Iris pigment epithelial cell (primary cell): ENCODE measurements at places on chromosomes 7 and 10.

DNA sequence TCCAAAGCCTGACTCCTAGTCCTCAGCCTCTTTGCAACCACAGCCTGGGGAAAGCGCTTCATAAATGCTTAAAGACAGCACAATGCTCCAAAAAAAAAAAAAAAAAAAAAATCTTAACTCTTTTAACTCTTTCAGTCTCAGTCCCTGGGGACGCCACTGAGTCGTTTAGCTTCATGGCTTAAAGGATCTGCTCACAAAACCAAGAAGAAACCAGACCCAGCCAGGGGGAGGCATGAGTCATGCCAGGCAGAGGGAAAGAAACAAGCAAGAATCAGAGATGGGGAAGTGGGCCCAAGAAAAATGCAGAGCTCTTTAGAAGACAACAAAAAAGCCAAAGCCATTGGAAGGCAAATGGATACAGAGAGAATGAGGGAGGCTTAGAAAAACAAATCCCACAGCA lies 32.5 kb upstream of the DOCK1 start:
- DNase-seq: peak; percentile 13

DNA sequence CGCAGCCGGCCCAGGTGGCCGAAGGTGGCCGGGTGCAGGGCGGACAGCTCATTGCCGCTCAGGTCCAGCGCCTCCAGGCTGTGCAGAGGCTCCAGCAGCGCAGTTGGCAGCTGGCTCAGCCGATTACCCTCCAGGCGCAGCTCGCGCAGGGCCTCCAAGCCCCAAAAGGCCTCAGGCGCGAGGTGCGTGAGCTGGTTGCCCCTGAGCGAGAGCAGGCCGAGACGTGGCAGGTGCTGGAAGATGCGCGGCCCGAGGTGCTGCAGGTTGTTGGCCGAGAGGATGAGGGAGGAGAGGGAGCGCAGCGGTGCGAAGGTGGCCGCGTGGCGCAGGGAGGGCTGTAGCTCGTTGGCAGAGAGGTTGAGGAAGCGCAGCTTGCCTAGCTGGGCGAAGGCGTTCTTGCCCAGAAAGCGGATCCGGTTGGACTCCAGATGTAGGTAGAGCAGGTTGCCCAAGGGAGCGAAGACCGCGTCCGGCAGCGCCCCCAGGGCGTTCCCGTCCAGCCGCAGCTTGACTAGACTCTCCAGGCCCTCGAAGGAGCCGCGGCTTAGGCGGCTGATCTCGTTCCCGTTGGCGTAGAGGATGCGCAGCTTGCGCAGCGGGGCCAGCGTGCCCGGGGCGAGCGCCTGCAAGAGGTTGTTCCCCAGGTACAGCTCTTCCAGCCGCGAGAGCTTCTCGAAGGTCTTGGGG lies 923 bp downstream of the TRIL start:
- peak; percentile 20 for DNase-seq

DNA sequence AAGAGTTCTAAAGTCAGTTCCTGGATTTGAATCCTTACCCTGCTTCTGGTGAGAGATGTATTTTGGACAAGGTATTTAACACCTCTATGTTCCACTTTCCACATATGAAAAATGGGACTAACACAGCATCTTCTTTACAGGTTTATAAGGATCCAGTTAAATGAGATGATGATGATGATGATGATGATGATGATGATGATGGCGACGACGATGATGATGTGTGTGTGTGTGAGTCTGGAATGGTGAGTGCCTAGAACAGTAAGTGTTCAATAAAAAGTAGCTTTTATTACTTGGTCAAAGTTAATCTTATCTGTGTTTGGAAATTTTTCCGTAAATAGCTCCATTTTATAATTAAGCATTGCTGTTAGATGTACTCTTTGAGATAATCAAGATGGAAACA lies 248.3 kb upstream of the SLC26A5 start:
- DNase-seq: no peak

GRCh38 chr7:47477191-47478016 lies 104.5 kb downstream of the TNS3 start:
- DNase-seq: no peak

- DNase-seq: no peak
Observed at GRCh38 chr7:139886899-139887298, 57.8 kb downstream of the TBXAS1 start.

GRCh38 chr10:36344240-36345174 lies 702.4 kb upstream of the FZD8 start:
- DNase-seq: peak; percentile 7

GRCh38 chr10:60962946-60963345 lies 19.0 kb upstream of the RHOBTB1 start:
- peak; percentile 77 for DNase-seq

GRCh38 chr7:48042636-48043035 lies 7.3 kb downstream of the C7orf57 start:
- DNase-seq: no peak

GRCh38 chr10:95247200-95247880 lies 43.5 kb downstream of the PDLIM1 start:
- DNase-seq: peak; percentile 92

GRCh38 chr10:47049906-47050305 lies 138.7 kb downstream of the PTPN20 start:
- no peak for DNase-seq

DNA sequence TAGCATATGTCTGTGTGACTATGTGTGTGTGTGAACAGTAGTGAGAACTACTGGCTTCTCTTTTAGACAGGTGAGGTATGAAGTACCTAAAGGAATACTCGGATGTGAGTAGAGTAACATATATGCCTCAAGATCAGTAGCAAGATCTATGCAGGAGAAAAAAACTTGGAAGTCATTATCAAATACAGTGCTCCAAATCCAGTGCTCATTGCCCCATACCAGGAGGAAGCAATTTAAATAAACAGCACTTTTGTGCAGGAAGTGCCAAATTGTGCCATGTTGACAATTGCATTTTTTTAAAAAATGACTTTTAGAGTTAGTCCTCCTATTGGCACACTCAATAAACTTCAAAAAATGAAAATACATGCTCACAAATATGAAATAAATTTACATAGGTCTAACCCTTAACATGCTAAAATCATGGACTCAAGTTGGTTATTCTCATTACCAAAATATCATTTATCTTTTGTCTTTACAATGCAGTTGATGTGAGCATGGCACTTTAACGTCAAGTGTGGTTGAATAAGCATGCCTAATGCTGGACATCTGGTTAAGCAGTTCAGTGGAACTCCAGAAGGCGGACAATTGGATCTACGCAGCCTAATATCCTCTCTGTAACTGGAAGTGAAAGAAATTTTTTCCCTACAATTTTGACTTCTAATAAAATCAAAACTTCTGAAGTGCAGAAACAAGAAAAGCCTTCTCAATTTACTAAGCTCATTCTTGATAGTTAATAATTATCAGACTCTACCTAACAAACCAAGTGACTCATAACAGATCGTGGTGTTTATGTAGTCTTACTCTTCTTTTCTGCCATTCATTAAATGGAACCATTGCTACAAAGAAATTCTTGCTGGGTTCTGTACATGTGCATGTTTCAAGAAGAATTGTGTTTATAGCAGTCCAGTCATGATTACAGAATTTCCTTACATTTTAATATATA lies 195.2 kb downstream of the MDFIC start:
- no peak for DNase-seq

DNA sequence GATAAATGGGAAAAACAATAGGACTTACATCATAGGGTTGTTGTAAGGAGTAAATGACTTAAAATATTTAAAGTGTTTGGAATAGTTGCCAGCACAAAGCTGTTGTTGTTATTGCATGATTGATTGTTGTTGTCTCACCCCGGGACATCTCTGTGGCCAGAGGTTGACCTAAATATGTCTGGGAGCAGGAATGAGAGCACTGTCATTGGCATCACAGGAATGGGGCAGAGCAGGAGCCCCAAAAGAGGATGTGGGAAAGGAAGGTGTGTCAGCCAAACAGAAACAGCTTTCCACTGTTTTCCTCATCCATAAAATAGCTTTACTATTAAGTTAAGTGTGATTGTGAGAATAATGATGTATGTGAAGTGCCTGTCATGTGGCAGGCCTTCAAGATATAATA lies 121.6 kb downstream of the TMEM168 start:
- no peak for DNase-seq

DNA sequence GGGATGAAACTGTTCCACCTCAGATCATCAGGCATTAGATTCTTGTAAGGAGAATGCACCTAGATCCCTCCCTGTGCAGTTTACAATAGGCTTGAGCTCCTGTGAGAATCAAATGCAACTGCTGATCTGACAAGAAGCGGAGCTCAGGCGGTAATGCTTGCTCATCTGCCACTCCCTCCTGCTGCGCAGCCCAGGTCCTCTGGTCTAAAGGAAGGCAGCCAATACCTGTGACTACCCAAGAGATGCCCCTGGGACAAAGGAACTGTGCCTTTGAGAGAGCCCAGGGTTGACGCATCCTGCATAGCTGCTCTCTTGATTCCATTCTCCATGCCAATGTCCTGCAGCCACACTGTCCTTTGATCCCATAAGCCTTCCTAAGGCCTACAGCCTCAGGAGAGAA lies 73.1 kb downstream of the ADCYAP1R1 start:
- DNase-seq: no peak

DNA sequence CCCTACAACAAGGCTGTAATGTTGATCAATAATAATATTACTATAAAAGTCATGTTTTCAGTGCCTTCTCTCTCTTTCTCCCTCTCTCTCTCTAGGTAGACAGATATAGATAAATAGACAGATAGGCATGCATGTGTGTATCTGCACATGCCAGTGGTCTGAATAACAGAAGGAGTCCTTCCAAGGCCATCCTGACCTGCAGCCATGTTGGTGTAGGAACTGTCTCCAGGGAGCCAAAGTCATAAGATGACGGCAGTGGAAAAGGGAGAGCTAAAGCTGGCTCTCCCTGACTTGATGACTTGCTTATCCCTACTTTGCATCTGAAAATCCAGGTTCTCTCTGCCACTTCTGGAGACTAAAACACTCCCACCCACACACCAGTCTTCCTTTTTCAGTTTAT lies 113.0 kb downstream of the TRIL start:
- no peak for DNase-seq

- DNase-seq: no peak
Observed at GRCh38 chr10:33674491-33674890, 340.0 kb upstream of the NRP1 start.

DNA sequence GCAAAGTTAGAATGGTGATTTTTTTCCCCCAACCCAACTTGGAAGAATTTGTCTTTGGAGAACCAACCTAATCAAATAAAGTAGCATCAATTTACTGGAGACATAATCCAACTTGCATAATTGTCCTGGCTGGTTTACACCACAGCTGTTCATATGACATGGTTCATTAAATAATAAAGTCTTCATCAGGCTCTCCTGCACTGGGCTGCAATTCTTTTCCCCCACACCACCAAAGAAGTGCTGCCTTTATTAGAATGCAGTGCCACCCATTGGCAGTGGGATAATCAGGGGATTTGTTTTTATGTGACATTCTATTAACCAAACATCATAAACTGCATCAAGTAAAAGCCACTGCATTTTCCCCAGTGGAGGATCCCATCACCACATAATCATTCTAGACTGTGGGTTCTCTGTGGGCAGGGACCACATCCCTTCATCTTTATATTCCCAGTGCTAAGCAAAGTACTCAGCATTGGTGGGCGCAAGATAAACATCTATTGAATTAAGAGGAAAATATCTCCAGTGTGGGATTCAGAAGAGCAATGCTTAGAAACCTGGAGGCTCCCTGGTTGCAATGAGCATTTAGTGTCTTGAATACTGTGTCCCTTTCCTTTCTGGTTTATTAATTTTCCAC lies 322.0 kb downstream of the KCNMA1 start:
- DNase-seq: no peak

GRCh38 chr7:117974891-117975290 lies 101.7 kb upstream of the CTTNBP2 start:
- no peak for DNase-seq

- DNase-seq: no peak
Observed at GRCh38 chr7:69019437-69019836, 578.8 kb upstream of the AUTS2 start.

DNA sequence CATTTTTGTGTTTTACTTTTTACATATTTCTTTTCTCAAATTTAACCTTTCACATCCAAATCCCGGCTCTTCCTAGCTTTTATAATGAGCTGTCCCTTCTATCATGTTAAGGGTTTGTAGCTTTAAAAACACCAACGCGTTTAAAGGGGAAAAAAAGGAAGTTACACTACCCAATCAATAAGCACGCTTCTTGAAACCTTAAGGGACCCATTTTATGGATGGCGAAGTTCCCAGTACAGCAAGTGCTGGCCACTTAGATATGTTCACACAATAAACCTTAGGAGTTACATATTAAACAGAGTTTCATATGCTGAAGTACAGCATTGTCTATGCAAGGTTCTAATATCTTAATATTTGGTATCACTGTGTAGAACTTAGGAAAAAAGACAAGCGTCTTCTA lies 1.8 kb downstream of the GNG11 start:
- DNase-seq: peak; percentile 17

DNA sequence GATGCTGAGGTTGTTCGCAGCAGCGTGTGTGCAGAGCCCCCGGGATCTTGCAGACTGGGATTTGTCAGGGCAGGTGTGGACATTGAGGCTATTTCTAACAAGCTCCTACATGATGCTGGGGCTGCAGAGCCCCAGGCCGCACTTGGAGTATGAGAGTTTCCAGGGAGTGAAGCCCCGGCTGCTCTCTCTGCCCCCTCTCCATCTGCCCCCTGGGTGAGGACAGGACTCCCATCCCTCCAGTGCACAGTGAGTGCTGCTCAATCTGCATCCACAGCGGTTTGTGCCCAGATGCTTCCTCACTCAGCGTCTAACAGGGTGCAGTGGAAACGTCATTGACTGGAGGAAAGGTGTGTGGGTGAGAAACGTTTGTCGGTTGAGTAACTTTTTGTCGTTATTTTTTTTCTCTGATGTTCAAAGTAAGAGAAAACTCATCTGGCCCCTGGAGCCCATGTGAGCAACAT lies 25.3 kb downstream of the IL2RA start:
- DNase-seq: no peak

DNA sequence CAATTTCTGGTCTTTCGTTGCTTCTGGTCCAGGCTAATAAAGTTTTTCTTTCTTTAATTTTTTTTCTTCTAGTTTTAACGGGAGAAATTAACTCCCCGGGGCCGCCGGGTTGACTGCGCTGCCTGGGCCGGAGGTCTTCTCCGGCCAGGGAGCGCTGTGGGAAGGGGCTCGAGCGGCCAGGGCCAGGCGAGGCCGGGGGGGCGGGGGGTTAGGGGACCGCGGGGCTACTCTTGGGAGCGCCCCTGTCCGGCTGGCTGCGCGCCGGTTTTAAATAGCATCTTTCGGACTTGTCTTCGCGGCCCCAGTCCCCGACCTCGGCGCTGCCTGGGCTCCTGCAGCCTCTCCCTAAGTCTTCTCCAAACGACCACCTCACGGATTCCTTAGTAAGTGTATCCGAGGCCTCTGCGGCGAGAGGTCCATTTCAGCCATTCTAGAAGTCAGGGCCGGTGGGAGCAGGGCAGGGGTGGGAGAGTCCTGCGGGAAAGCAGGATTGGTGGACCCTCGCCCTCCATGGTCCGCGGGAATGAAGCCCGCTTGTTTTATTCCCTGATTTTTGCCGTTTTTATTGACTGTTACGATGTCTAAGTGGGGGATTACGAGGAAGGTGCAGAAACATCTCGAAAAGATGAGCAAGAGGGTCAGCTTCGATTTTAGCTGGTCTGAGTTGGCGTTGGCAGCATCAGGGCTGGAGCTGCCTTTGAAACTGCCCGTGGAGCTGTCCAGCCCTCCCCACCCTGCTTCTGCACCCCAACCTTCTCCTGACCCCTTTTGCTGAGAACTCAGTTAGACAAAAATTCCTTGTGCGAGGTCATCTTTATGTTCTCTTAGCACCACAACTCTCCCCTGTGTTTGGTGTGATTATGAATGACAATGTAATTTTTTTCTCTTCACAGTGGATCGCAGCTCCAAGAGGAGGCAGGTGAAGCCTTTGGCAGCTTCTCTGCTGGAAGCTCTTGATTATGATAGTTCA lies 555 bp downstream of the PHF14 start:
- DNase-seq: peak; percentile 59
